Posterior cingulate gyrus (tissue), 11 donors: ENCODE measurements at places on chromosomes 7 and 10.

- DNase-seq = no peak
Observed at GRCh38 chr7:156816943-156817572, 75.9 kb downstream of the LMBR1 start.

DNA sequence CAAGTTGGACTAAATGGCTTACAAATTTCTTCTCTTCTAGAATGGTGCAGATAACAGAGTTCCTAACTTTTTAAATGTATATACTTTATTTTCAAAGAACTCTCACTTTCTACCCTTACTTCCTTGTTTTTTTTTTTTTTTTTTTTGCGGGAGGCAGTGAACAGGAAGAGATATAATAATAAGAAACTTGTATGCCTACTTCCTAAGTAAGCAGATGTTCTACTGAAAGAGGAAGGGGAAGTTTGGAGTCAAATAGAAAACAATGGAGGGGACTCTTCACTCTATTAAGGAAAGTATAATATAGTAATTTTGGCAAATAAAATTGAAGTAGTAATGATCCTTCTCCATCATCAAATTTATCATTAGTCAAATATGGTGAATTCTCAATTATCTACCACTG, 754.0 kb downstream of the KCNMA1 start:
- no peak for DNase-seq

DNA sequence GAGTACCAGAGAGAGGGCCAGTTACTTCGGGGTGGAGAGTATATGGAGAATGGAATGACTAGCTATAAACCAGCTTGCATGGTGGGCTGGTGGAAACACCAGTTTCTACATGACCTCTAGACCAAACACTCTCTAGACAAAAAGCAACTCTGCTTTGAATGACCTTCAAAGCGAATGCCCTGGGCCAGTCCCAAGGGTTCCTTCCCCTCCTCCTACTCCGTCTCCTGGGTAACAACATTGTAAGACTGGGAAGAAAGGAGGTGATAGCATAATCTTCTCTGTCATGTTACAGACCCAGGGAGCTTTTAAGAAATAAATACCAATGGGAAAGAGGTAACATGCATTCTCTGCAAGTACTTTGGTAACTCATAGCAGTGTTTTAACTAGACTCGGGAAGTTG, 7.4 kb downstream of the HK1 start:
- DNase-seq = no peak

DNA sequence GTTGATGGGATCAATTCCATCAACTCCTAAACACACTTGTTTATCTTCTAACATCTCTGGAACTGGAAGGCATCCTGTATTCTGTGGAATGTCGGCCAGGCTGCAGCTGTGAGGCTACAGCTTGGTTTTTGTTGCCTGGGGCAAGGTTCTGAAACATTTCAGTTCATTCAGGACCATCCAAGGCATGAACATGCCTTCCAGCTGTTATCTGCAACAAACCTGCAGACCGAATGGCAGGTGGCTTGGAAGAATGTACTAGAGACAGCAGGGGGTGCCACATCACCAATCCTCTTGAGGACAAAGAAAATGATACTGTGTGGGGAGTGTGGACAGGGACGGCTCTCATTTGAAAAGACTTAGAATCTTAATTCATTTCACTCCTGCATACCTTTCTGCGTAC, 12.4 kb downstream of the PAPOLB start:
- DNase-seq = no peak

GRCh38 chr7:117087639-117088396, 134.5 kb downstream of the ST7 start:
- no peak for DNase-seq

- DNase-seq = no peak
Observed at GRCh38 chr10:30970760-30971460, 60.8 kb downstream of the ZNF438 start.

- no peak for DNase-seq
Observed at GRCh38 chr10:99382176-99382575, 48.2 kb downstream of the GOT1 start.

GRCh38 chr7:127226685-127227374, 25.9 kb downstream of the GRM8 start:
- DNase-seq = no peak

DNA sequence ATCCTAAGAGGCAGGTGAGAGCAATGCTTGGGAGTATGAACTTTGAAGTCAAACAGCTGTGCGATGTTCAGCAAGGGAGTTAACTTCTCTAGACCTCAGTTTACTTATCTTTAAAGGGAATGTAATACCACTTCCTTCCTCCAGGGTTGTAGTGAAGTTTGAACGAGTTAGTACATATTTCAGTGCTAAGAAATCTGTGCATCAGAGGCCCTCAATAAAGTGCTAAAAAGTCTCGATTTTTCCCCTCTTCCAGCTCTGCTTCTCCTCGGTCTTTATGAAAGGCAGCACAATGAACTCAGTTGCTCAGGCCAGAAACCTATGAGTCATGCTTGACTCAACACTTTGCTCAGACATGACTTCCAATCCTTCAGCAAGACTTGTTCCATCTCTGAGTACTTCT, 418.9 kb downstream of the MDFIC start:
- DNase-seq = no peak

DNA sequence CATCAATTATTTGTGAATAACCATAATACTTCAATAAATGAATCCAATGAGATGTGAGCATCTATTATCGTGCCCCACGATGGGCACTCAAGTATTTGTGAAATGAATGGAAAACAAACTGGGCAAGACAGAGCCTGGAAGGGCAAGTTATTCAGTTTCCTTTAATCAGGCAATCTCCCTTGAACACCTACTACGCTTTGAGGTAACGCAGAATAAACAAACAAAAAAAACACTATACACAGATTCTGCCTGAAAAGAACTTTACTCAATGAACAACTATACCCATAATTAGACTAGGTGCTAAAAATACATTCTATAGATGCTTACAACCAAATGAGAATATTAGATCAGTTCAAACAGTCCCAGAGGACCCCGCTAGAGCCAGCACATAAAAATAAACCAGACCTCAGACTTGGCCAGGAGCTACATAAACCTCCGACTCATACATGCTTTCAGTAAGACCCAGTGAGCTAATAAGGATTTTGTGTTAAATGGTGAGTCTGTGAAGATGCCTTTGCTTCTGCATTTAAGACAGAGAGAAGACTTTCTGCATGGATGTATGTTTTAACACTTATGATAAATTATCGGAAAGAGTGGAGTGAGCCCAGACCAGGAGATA, 121.3 kb downstream of the MPP7 start:
- no peak for DNase-seq

DNA sequence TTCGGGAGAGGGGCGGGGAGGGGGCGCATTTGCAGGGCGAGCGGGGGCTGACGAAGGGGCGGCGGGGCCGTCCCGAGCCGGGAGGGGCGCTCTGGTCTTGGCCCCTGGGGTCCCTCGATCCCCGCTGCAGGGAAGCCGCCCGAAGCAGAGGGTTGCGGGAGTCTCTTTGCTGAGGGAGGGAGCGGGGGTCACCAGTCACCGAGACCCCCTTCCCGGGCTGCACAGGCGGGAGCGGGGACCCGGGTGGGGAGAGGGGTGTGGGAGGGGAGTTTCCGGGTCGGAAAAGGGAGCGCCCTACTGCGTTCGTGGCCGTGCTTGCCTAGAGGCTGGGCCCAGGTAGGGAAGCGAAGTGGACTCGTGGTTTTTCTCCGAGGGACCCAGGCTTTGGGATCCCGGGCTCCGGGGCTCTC, 422 bp downstream of the AP1S1 start:
- DNase-seq = no peak

DNA sequence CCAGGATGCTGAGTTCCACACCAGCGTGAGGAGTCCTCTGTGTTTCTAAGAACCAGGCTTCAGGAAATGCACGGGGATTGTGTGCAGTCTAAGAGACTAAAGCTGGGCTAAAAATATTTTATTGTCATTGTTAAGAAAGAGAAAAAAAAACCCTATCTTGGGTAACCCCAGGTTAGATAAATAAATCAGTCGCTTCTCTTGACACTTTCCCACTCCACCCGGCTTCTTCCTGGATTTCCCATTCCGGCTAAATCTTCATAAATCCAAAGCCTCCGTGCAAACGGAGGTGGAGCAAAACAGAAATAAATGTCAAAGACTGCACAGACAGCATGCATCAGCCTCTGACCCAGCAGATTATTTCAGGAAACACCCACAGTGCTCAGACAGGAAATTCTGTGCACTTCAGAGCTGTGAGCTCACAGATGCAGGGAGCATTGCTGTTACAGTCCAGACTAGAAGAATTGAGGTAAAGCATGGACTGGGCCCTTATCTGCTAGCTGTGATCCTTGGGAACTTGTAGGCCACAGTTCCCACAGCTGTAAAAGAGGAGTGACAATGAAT, 44.8 kb upstream of the GRID1 start:
- no peak for DNase-seq

DNA sequence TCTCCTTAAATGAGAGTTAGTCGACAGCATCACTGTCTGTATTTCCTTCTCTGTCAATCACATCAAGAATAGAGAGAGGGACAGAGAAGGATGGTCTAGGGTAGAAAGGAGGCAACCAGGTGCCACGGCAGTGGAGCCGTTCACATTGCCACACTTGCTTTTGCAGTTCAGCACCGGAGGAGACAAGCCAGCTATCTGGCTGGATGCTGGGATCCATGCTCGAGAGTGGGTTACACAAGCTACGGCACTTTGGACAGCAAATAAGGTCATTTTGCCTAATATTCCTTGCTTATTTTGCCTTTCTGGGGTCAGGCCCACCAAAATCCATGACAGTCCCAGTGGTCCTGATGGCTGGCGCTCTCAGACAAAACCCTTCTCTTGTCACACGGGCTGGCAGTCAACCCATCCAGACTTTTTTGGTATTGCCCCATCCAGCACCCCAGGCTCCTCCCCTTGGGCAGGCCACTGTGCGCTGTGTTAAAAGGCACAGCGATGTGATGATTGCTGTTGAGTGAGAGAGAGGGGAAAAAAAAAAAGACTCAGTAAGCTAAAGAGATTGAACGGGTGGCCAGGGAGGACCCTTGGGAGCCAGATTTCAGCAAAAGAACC, 8.4 kb downstream of the CPA2 start:
- no peak for DNase-seq

GRCh38 chr10:13491747-13492360, 37.0 kb downstream of the BEND7 start:
- no peak for DNase-seq

DNA sequence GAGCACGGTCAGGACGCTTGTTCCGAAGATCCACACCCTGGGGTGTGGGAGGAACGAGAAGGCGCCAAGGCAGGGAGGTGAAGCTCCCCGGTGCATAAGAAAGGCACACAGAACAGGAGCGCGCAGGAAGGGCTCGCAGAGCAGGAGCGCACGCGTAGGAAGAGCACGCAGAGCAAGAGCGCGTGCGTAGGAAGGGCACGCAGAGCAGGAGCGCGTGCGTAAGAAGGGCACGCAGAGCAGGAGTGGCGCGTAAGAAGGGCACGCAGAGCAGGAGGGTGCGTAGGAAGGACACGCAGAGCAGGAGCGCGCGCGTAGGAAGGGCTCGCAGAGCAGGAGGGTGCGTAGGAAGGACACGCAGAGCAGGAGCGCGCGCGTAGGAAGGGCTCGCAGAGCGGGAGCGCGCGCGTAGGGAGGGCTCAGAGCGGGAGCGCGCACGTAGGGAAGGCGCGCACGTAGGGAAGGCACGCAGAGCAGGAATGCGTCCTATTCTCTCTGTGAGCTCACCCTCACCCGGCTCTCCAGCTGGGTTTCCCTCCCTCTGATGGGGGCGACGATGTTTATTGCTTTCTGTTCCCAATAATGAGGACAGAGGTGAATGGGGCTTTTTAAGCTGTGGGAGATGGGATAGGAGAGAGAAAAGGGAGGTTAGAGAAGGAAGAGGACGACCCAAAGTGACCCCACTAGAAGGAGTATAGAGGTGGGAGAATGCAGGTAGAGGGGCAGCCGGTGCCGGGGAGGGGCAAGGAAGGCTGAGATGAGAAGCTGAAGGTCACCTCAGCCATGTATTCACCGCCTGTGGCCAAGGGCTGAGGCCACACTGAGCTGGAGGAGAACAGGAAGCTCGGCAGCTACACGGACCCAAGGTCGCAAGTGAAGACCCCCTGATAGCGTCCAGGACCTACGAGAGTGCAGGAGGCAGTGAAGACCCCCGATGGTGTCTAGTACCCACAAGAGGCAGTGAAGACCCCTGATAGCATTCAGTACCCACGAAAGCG, 423.2 kb downstream of the PTPRN2 start:
- no peak for DNase-seq

DNA sequence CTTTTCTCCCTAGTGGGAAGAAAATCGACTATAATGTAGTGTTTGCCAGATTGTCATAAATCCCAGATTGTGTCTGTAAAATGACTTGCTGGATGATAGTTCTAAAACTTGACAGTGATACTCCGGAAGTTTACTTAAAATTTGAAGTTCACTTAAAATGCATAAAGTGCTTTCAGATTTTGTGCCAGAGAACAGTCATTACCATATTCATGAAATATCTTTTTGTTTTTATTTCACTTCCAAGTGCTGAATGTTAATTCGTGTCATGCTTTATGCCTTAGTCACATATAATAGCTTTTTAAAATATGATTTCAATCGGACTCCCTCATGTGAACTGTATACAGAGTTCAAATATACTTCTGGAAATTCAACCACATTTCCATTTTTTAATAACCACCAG, 30.4 kb downstream of the PRPF18 start:
- DNase-seq = no peak

GRCh38 chr10:17335065-17335464, 107.0 kb downstream of the VIM start:
- no peak for DNase-seq

DNA sequence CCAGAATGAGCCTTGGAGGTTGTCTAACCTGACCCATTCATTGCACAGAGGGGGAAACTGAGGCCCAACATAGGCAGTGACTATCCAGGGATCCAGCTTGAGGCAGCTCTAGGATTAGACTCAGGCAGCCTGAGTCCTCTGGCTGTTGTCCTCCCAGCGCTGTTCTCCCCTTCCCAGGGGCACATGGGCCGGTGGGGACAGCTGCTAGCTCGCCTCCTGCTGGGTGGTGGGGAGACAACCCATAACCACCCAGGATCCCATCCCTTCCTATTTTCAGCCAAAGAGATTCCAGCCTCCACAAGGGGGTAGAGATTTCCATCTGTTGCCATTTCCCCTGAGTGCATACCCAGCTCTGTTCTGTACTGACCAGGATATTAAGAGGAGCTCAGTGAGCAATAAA, 145.1 kb upstream of the GPR26 start:
- DNase-seq = no peak
